Activated CD4-positive, alpha-beta T cell treated with anti-CD3 and anti-CD28 coated beads, Interleukin-2, amount 10 ng/mL, durations not matched to agents 7 days and 5 days (primary cell): ENCODE measurements at places on chromosomes 11 and 22.
A peak's percentile ranks its signal among the peaks of the same experiment; 100 is the strongest.

DNA sequence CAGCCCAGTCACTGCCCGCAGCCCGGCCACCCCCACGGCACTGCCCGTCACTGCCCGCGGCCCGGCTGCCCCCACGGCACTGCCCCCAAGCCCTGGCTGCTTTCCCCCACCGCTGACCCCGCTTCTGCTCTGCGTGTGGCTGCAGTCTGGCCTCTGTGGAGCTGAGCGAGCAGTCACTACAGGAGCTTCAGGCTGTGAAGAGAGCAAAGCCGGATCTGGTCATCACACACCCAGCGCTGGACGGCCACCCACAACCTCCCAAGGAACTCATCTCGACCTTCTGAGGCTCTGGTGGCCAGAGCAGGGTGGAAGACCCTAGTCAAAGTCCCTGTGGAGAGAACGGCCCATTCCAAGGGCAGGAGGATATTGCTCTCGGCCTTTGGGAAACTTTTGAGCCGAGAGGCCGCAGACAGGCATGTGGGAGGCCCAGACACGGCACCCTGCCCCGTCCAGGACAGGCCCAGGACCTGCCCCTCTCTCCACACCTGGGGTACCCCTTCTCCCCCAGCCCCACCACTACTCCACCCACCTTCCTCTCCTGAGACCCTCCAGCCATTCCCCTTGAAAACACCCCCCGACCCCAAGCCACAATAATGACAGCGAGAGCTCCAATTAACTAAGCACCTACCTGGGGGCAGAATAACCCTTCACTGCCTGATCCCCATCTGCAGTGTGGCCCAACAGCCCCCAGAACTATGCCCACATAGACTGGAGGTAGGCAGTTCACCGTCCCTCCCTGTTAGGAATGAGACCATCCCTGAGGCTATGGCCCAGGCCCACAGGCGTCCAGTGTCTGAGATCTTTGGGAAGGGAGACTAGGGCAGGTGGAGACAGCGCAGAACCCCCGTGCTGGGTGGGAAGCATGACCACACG lies 3.7 kb upstream of the PGGHG start:
- peaks cover 32% of the 10 kb centered on the region for H3K27me3 ChIP-seq
- H3K36me3 ChIP-seq, result peaks cover 48% of the 10 kb centered on the region
- no peak for DNase-seq
- H3K27ac ChIP-seq, result peak overlapping the region; percentile 56
- H3K4me1 ChIP-seq, result peaks cover 63% of the 10 kb centered on the region

GRCh38 chr11:91248199-91248807 lies 976.3 kb upstream of the FAT3 start:
- no peak overlapping the region for H3K27ac ChIP-seq
- no peaks in the 10 kb centered on the region for H3K4me1 ChIP-seq
- no peaks in the 10 kb centered on the region for H3K36me3 ChIP-seq
- H3K4me3 ChIP-seq, result no peak overlapping the region

- no peak overlapping the region for H3K4me3 ChIP-seq
- H3K27ac ChIP-seq, result no peak overlapping the region
- peaks cover 26% of the 10 kb centered on the region for H3K27me3 ChIP-seq
- H3K4me1 ChIP-seq, result peaks cover 5% of the 10 kb centered on the region
- no peaks in the 10 kb centered on the region for H3K36me3 ChIP-seq
- no peak for DNase-seq
Measured at GRCh38 chr11:69010361-69010891, 2.6 kb downstream of the MRGPRF start.

DNA sequence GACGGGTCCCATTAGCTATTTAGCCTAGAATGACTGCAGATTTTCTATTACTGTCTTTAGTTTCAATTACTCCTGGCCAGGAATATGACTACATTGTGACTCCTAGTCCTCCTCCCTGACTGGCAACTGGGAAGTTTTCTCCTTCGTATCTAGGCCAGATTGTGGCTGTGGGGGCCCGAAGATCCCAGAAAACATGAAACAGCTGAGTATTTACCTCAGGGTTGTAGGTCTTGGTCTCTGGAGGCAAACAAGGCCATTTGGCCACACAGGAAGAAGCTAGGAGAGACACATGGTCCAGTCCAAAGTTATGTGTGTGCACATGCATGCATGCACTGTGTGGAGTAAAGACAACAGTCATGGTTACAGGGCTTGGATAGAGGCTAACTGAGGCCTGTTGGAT lies 10.2 kb upstream of the GDPD4 start:
- H3K4me1 ChIP-seq, result no peaks in the 10 kb centered on the region
- H3K36me3 ChIP-seq, result no peaks in the 10 kb centered on the region
- no peak overlapping the region for H3K27ac ChIP-seq
- no peak overlapping the region for H3K4me3 ChIP-seq
- peaks cover 15% of the 10 kb centered on the region for H3K27me3 ChIP-seq

DNA sequence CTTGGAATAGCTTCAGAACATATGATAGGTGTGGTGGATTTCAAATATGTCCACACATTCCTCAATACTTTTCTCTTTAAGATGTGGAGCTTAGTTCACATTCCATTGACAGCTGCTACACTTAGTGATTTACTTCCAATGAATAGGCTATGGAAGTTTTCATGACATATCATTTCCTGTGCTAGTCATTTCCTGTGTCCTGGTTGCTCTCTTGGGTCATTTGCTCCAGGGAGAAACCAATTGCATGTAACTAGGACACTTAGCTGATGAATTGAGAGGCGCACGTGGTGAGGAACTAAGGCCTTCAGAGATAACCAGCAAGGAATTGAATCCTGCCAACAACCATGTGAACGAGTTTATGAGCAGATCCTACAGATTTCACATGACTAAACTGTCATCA lies 120.9 kb downstream of the SLC17A6 start:
- no peak overlapping the region for H3K27ac ChIP-seq
- no peaks in the 10 kb centered on the region for H3K4me1 ChIP-seq
- H3K27me3 ChIP-seq, result no peaks in the 10 kb centered on the region
- H3K4me3 ChIP-seq, result no peak overlapping the region
- no peaks in the 10 kb centered on the region for H3K36me3 ChIP-seq
- DNase-seq, result no peak
